NK-92 treated with Interleukin-12 subunit alpha and Interleukin-12 subunit beta, amount 100 ng/mL, for 24 hours (cell line): ENCODE measurements at places on chromosomes 13 and 19.

DNA sequence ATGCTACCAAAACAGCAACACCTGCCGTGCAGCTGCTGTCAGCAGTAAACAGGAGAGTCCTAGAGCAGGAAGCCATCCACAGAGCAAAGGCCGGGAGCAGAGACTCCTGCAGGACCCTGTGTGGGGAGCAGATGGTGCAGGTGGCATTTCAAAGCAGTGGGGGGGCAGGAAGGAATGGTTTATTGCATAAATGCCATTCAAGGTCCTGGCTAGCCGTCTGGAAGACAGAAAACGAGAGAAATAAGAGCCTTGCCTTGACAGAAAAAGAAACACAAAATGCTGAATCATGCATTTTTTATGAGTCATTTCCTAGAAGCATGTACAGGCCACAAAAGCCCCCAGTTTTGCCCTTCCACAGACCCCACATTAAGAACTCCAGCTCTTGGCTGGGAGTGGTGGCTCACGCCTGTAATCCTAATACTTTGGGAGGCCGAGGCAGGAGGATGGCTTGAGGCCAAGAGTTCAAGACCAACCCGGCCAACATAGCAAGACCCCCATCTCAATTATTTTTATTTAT is 5.4 kb downstream of the RSPH6A start:
- DNase-seq = peak; percentile 24

GRCh38 chr13:98310485-98311199 is 133.6 kb upstream of the RNF113B start:
- no peak for DNase-seq

- DNase-seq = no peak
Measured at GRCh38 chr13:40657951-40658350, 8.5 kb downstream of the FOXO1 start.

DNA sequence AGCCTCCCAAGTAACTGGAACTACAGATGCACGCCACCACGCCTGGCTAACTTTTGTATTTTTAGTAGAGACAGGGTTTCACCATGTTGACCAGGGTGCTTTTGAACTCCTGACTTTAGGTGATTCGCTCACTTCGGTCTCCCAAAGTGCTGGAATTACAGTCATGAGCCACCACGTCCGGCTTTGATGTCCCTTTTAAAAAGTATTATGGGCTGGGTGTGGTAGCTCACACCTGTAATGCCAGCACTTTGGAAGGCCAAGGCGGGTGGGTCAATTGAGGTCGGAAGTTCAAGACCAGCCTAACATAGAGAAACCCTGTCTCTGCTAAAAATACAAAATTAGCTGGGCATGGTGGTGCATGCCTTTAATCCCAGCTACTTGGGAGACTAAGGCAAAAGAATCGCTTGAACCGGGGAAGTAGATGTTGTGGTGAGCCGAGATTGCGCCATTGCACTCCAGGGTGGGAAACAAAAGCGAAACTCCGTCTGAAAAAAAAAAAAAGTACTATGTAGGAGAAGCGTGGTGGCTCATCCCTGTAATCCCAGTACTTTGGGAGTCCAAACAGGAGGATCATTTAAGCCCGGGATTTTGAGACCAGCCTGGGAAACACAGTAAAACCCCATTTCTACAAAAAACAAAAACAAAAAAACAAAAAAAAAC is 22.8 kb upstream of the ERVV-1 start:
- no peak for DNase-seq

DNA sequence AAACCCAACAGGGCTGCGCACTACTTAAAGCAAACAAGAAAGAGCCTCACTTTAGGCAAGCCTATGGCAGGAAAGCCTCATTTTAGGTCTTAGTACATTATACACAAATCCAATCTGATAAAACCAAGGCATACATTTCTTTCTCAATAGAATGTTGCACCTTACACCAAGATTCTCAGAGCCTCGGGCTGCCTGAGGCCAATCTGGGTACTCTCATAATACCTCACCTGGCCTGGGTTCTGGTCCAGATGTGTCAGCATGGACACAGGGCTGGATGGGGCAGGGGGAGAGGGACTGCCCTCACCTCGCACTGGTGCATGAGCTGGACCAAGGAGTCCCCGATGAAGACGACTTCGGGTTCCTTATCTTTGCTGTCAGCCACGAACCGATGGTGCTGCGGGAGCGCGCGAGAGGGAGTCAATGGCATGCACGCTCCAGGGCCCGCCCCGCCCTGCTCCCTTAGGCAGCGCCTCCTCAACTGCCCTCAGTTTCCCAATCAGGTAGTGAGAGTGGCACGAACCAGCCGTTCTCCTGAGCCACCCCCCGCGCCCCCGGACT is at the start of gene PRR19:
Gene PRR19, plus strand, starts transcription at position 487 of the 558 bp plus-strand sequence. CDS start 7,453 bp downstream, outside the sequence.
- no peak for DNase-seq
